COLO829 (cell line): ENCODE measurements at places on chromosomes 13 and 19.

DNA sequence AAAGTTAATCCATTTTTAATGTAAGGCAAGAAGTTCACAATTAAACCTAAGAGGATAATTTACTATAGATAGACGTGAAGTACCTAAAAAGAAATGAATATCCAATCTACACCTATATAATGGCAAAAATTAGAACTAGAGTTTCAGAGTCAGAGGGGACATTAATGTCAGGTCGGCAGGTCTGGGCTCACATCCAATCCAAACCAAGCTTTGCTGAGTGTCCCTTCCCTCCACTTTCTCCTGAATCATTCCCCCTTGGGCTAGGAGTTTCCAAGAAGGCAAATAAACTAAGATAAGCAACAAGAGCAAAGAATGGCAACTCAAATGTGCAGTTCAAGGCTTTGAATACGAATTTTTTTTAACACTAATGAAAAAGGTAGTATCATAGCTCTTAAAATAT is 2.9 kb downstream of the FLT3 start:
- DNase-seq, result no peak

- peak; percentile 95 for DNase-seq
Observed at GRCh38 chr19:52095172-52096014, at the start of gene ZNF841. ZNF841 (minus strand) TSS chr19:52095765; CDS start chr19:52084801, 10,964 bp downstream.

- peak; percentile 90 for DNase-seq
Observed at GRCh38 chr13:50410921-50411746, 395.9 kb downstream of the KCNRG start.

DNA sequence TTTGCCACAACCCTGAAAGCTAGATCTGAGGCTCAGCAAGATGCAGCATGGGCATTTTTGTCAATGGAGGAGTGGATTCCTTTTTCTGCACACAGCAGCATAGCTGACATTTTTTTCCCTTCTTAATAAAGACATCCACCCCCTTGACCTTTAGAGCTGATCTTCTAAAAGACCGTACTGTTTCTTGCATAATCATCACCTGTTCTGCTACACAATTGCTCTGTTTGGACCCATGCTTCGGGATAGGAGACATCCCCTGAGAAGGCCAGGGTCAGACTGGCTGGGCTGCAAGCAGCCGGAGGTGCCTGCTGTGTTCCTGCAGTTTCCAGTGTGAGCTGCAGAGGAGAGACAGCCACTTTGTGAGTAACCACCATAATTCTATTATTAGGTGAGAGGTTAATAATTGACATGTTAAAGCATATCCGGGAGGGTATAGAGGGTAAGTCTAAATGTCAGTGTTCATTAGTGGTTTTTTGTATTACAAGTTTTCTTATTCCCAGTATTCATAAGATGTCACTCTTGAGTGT is 108.5 kb upstream of the C1QTNF9B start:
- peak; percentile 25 for DNase-seq

- no peak for DNase-seq
Observed at GRCh38 chr19:30790056-30790680, 418.0 kb downstream of the ZNF536 start.

DNA sequence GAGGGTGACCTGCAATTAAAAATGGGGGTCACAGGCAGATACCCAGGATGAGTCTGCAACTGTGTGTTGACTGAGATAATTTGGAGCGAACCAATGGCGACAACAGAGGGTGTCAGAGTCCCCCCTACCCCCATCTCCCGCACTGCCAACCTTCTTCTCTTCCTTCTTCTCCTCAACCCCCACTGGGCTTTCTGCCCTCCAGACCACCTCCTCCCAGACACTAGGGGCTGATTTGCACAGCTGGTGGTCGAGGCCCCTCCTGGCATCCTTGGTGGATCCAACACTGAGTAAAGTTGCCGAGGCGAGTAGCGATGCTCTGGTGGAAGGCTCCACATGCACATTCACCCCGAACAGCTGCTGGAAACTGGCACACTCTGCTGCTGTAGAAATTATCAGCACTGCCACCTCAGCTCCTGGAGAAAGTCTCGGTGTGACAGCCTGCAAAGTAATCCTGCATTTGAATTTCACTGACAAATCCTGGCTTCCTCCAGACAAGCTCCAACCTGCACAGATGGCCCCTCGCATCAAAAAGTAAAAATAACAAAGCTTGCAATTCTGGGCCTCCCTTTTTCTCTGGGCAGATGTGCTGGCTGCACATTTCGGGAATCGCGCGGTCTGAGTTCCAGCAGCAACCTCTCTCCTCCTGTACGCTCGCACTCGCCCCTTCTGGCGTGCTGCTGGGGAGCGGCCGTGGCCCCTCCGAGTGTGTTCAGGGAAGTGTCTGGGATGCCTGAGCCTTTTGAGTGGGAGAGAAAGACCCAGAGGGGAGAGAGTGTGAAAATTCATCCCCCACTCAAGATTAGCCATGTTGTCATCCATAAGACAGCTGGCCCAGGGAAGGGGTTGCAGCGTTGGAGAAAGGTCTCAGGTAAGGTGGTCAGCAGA is 28.5 kb downstream of the CCNE1 start:
- DNase-seq, result no peak

DNA sequence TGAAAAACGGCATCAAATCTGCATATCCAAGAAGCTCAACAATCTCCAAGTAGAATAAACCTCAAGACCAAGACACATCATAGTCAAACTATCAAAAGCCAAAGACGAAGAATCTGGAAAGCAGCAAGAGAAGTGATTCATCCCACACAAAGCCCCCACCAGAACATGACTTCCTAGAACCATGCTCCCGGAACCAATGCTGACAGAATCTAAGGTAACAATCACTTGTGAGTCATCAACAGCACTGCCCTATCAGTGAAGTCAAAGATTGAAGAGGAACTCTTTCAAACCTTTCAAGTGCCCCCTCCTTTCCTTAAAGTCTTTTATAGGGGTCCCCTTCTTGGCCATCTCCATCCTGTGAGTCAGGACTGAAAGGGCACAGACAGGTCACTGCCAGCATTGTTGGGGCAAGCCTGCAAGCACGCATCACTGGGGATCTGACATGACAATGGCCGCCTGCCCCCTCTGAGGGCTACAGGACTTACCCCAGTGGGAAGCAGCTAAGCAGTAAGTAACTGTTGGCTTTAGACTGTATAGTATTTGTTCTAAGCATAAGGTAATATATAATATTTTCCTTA is at the start of gene CCDC70:
Gene CCDC70 (plus strand): TSS at position 247 of the 578 bp plus-strand sequence. CDS start 3,443 bp downstream, outside the sequence.
- DNase-seq, result peak; percentile 22

- DNase-seq, result no peak
Observed at GRCh38 chr13:111597191-111597611, 276.8 kb downstream of the TEX29 start.

GRCh38 chr19:54606230-54606629 is 12.8 kb downstream of the LILRA1 start:
- no peak for DNase-seq

GRCh38 chr19:49474542-49474924 is 518 bp downstream of the FLT3LG start:
- DNase-seq, result no peak

- no peak for DNase-seq
Observed at GRCh38 chr13:39105110-39105509, 66.9 kb downstream of the NHLRC3 start.

GRCh38 chr19:47619763-47620162 is 10.8 kb downstream of the BICRA start:
- no peak for DNase-seq

DNA sequence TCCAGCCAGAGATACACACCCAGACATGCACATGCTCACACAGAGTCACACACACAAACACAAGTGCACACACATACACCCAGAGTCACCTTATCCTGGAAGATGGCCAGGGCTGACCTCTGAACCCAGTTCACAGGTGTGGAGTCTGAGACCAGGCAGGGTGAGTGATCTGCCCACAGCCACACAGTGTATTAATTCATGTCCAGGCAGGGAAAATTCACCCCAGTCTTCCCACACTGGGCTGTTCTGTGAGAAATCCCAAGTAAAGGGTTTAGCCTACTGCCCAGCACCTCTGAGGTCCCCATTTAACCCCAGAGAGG is 2.0 kb downstream of the POU2F2 start:
- DNase-seq, result no peak

DNA sequence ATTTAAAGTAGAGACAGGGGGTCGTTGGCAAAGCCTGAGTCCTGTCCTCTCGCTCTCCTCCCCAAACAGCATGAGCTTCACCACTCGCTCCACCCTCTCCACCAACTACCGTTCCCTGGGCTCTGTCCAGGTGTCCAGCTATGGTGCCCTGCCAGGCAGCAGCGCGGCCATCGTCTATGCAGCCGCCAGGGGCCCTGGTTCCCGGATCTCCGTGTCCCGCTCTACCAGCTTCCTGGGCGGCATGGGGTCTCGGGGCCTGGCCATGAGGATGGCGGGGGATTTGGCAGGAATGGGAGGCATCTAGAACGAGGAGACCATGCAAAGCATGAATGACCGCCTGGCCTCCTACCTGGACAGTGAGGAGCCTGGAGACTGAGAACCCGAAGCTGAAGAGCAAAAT is 1117.2 kb upstream of the MIR17HG start:
- DNase-seq, result no peak

DNA sequence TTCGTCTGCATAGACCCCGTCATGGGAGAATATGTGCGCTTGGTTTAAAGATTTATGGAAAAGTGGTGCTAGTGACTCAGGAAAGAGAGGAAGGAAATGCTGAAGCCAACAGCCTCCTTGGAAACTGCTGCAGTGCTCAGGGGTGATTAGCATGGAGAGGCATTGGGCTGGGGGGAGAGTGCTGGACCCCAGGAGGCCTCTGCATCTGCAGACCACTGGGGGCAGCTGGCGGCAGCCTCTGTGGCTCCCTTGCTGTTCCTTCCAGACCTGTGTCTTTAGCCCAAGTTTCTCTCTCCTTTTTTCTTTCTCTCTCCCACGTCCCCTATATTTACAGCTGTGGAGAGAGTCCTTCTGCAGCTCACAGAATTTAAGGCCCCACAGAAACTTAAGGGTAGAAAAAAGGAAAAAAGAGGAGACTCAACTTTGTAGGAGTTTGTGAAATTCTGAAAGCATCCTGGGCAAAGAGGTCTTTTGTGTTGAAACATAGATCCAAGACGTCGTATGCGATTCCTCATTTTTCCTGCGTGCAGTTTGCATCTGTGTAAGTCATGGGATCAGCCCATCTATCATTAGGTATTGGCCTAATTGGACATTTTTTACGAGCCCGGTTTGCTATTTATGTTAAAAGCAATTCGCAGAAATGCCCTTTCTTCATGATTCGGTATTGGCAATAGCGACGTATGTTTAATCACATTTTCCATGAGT is 116.2 kb upstream of the ZNF536 start:
- DNase-seq, result no peak

GRCh38 chr19:17680230-17680722 is 7.9 kb downstream of the UNC13A start:
- DNase-seq, result peak; percentile 56

DNA sequence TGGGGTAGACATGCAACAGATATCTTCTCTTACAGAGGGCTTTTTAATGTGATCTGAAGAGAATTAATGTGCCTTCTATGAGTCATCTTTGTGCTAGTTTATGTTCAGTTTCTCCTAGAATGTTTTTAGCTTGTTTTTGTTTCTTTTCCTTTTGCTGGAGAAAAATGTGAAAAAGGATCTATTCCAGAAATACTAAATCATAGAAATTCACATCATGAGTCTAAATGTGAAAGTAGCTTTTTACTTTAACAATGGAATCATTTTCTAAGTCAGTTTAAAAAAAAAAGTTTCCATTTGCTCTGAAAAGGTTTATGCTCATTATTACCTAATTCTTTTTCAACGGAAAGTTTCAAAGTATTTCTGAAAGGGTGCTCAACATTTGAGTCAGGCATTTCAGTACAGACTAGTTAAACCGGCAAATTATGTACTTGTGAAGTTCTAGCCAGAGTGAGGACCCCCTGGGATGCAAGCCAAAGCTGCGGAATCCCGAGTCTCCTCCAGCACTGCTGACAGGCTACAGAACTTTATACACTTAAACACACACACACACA is 72.9 kb downstream of the SPATA13 start:
- peak; percentile 47 for DNase-seq

GRCh38 chr13:43111559-43112400 is 88.4 kb downstream of the DNAJC15 start:
- DNase-seq, result no peak

DNA sequence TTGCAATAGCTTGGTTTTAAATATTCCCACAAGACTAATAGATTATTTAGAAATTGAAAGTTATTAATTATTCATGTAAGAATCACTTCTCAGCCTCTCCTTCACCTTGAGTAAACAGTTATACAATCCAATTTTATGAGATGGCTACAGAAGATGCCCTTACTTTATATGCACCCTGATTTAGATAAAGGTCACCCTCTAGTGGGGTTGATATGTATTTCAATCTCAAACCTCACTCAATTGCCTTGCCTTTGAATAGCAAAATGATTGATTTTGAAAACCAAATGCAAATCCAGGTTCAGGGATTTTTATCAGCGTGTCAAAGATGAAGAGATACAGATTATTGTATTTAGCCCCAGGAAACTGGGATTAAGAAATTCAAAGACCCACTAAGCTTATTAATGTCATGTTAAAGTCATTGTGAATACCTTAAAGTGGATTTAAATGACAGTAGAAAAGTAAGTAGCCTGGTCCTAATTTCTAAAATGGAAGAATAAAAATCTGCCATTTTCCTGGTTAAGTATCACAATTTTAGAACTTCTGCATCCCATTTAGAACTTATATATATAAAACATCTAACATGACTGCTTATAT is 305.1 kb downstream of the ITGBL1 start:
- DNase-seq, result peak; percentile 40

DNA sequence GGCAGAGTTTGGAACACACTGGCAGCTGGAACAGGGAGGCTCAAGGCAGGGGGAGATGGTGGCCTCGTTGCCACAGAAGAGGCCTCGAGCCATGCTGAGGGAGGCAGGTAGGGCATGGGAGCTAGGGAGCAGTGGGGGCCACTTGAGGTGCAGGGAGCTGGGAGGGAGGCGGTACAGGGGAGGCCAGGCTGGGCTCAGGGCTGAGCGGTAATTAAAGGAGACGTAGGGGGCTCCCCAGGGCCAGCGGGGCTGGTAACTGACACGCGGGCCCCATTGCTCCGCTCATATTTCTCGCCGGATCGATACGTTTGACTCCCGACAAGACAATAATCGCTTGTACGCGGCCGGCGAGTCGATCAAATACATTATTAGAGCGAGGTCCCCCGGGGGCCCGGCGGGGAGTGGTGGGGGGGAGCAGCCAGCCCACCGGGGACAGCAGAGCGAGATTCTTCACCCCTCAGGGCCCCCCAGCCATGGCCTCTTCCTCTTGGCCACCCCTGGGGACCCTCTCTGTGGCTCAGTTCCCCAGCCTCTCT is 2.4 kb upstream of the POU2F2 start:
- DNase-seq, result no peak

DNA sequence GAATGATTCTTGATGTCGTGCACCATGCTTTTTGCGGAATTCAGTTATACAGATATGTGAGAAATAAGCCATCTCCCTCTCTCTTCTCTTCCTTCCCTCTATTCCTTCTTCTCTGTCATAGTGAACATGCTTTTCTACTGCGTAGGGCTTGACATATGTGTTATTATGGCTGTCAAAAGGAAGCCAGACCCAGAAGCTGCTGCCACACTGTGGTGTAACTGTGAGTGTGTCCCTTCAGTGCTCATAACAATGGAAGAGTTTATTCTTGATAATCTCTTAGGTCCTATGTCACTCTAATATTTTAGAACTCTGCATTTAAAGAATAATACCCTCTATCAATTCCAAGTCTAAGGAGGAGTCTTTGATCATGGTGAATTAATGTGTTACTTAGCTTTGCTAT is 208.9 kb upstream of the TMTC4 start:
- DNase-seq, result no peak
